Heart left ventricle (tissue), 16 donors: ENCODE measurements at places on chromosomes 7 and 10. TPM values are rescaled to one million over a fixed set of nuclear protein-coding genes. Genes with fewer than 3 reads are reported as not detected.

The GIMAP1 gene
- polyA plus RNA-seq = 7.7 TPM

DNA sequence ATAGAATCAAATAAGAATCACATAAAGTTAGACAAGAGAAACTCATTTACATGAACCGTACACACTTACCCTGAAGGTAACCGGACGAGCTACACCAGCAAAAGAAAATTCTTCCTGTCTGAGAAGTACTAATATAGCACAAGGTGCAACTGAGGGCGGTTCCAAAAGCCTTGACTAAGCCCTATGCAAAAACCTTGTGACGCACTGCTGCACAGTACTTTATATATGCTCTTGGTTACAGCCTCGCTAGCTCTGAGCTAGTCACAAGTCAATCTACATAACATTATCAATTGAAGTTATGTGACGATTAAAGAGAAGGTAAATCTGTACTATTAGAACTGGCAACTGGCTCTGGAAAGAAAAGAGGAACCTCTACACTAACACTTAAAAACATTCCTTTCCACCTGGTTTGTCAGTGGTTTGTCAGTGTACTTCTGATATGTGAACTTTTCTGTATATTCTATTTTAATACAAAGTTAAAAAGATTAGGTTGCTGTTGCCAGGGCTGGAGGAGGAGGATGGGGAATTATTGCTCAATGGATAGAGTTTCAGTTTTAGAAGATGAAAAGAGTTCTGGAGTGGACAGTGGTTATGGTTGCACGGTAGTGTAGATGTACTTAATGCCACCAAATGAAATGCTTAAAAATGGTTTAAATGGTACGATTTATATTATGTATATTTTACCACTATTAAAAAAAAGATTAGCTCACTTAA is 21.6 kb downstream of the NT5C3A start:
- peak; percentile 19 for DNase-seq

DNA sequence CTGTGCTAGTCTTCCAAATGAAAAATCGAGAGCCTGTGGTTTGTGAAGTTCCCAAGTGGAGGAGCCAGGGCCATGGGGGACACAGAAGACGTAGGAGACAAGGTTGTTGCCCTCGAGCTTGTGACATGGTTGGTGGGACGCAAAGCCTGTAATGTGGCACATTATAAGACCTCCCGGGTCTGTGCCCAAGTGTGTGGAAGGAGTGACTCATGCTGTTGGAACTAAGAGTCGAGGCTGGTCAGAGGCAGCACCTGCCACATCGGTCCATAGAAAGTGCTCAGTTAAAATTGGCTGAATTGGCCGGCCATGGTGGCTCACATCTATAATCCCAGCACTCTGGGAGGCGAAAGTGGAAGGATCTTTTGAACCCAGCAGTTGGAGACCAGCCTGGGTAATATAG is 27.0 kb upstream of the PODXL start:
- no peak for DNase-seq

- DNase-seq = peak; percentile 54
Measured at GRCh38 chr10:124091646-124092249, 1.6 kb downstream of the CHST15 start.

- DNase-seq = no peak
Measured at GRCh38 chr7:17460001-17460400, 161.5 kb downstream of the AHR start.

- no peak for DNase-seq
Measured at GRCh38 chr7:15620491-15621185, 58.8 kb upstream of the AGMO start.
